Muscle of leg (tissue), 16 donors: ENCODE measurements at places on chromosomes 7 and 10. TPM values are rescaled to one million over a fixed set of nuclear protein-coding genes. Genes with fewer than 3 reads are reported as not detected.

DNA sequence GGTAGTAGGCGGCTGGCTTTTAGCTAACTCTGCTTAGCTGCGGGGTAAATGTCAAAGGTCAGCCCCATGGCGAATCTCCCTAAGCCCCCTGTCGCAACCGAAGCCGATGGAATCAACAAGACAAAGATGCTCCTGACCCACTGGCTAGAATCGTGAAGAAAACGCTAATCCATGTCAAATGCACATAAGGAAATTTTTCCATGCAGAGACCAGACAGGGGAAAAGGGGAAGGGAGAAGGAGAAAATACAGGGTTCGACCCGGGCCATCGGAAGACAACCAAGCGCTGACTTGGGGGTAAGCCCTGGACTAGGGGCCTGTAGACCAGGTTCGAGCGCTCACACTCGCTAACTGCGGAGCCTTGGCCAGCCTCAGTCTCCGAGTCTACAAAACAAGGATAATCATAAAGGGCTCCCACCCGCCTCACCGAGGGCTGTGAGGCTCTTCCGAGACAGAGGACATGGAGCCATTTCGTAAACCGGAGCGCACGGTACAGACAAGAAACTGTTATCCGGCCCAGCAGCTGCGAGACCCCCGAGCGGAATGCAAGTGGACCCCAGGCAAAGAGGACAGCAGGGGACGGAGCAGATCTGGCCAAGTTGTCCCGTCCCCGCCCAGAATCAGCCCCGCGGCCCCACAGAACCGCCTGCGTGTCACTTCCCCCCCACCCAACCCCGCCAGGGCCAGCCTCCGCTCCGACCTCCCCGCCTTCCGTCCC is 507 bp downstream of the SAR1A start:
- DNase-seq: peak; percentile 38

DNA sequence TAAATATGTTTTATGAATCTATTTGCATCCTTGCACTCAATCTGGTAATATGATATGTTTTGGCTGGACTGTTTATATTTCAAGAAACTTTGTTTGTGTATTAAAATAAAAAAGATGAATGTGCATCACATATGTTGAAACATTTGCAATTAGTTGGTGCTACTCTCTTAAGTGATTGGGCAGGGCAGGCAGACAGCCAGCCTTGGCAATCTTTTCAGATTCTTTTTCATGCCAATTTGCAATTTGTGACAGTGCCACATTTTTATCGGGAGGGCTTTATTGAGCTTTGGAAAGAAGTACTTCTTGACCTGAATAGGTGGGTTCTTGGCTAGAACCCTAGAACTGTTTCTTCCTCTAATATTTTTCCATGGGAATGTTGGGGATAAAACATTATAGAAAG is 152.2 kb downstream of the NXPH1 start:
- no peak for DNase-seq

Gene LRIT1
- not detected for total RNA-seq

- DNase-seq: no peak
Measured at GRCh38 chr10:71229726-71230655, 17.6 kb downstream of the UNC5B start.
